Cardiac fibroblast (primary cell): ENCODE measurements at places on chromosomes 11 and 22.

DNA sequence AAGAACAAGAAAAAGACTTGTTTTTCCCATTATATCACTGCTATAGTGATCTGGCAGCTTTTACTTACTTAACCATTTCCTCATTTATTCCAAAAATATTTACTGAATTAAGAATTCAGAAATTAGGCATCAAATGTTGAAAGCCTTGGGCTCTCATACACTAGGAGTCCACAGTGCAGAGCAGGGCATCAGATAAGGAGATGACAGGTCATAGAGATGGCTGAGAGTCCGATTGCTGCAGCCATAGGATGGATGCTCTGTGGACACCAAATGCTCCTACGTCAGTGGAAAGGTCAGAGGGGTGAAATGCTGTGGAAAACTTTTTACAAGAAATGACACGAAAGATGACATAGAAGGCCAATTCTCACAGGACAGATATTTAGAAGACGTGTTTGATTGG is 771.1 kb downstream of the LRRC4C start:
- no peak for DNase-seq

GRCh38 chr22:19120829-19121630 is 1.2 kb downstream of the DGCR2 start:
- DNase-seq = peak; percentile 21

GRCh38 chr11:70169632-70170031 is 33.5 kb upstream of the FADD start:
- DNase-seq = no peak

DNA sequence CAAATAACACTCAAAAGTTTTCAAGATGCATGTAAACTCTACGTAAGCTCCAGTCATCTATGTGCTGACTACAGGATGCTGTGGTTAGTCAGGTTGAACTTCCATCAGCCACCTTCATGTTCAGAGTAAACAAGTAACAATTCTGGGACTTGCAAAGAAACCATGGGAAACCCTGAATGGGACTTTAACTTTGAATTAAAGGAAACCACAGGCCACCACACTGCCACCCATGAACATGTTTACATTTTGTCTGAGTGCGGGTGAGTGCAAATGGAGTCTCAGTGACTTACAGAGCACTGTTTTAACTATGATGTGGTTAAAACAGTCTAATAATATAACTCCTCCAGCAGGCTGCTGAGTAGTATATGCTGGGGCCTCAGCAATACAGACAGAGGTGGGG is 12.9 kb upstream of the SYTL2 start:
- no peak for DNase-seq

DNA sequence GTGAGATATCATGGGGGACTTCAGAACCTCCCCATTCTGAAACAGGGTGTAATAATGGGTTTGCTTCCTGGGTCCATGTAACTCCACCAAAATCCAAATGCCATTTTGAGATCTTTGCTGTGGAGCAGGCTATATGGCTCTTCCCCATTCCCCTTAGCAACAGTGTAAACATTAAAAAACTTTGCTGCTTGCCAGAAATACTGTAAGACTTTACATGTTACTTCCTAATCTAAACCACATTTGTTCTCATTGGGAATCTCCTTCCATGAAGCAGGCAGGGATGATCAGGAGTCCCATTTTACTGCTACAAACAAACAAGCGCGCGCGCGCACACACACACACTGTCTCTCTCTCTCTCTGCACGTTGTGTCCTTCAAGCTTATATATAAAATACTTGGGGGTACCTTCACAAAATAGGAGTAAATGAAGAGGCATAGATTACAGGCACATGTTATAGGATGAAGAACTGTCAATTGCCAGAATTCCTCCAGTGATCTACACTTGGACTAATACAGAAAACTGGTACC is 86.5 kb downstream of the ANO3 start:
- no peak for DNase-seq

GRCh38 chr22:25142102-25142501 is 57.6 kb upstream of the CRYBB3 start:
- DNase-seq = no peak

- DNase-seq = no peak
Observed at GRCh38 chr11:121561240-121561639, 108.5 kb upstream of the SORL1-AS1 start.

- DNase-seq = no peak
Observed at GRCh38 chr11:20451568-20451967, 64.1 kb downstream of the PRMT3 start.

GRCh38 chr11:60175860-60176275 is 7.0 kb downstream of the MS4A6A start:
- DNase-seq = no peak

DNA sequence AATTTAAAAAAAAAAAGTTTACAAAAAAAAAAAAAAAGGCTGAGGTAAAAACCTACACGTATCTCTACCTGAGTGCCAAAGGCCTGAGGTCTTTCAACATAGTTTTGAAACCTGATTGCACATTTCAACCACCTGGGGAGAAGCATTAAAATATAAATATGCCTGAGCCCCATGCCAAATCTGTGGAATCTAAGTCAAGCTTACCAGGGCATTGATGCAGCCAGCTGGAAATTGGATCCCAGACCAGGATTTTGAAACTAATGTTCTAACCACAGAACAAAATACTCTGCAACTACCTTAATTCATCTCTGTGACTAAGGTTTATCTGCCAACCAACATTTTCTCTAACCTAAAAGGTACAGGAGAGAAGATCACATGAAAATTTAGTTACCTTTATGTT is 38.8 kb upstream of the CHRNA10 start:
- DNase-seq = peak; percentile 9

DNA sequence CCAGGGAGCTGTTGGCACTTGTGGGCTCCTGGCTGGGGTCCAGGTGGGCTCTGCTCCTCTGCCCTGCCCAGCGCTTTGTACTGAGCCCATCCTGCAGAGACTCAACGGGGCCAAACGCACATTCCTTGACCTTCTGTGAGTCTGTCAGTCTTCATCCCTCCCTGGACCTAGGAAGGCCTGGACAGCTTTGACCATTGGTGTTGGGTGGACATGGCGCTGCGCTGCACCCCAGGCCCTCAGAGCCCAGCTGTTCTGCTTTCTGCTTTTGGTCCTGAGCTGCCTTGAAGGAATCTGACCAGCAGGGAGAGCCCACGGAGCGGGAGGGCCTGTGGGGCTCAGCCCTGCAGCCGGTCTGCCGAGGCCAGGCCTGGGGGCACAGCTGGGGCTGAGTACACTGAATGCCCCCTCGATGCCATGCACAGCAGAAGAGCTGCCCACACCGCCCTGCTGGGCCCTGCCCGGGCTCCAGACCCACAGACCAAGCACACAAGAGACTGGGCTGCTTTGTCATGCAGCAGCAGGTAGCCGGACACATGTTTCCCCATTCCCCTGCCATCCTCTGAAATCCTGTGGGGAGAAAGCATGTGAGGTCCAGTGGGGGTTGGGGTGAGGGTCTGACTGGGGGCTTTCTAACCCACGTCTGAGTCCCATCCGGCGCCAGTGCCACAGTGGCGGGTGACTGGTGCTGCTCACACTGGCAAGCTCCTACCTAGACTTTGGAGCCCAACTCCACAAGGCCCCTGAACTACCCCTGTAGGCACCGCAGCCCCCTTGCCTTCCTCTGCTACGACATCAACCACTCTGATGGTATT is 24.1 kb upstream of the CCDC188 start:
- DNase-seq = peak; percentile 42

GRCh38 chr22:29830585-29830984 is 7.5 kb downstream of the ASCC2 start:
- DNase-seq = no peak

- peak; percentile 70 for DNase-seq
Observed at GRCh38 chr22:47328550-47329243, 566.2 kb downstream of the TBC1D22A start.

DNA sequence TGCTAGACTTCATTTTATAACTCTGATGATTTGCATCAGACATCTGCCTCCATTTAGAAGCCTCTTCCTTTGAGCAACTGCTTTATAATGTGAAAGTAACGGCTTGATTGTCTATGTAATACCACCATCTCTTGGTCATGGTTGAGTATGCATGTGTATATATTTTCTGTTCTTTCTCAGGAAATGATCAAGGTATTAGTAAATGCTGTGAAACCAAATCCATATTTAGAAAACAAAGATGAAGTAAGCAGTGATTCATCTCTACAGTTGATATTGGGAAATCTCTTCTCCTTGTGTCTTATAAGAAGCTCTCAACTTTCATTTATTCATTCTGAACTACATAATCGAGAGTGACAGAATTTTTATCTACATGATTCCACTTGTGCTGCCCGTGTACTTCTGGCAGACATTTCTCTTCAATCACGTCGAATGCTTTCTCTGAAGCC is 104.6 kb upstream of the ANO3 start:
- peak; percentile 87 for DNase-seq

DNA sequence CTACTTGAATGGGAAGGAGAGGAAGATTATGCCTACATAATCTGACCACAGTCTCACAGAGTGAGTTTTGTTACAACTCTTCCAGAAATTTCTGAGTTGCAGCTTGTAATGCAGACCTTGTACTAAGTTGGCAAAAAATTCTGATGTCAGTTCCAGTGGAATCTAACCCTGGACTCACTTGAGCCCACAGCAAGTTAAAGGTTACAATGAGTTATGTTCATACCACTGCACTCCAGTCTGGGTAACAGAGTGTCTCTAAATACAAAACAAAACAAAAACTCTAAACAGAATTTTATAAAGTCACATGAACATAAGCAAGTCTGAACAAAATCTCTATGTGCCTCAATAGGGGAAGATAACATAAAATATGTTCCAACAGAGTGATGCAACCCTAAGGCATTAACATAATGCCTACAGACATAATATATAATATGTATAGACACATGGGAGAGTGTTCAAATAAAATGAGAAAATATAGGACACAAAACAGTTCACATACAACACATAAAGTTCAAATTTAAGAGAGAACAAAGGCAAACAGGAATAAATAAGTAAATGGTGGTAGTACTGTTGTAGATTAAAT is 1.1 kb downstream of the GLYAT start:
- no peak for DNase-seq

GRCh38 chr11:82533628-82534327 is 199.9 kb downstream of the FAM181B start:
- DNase-seq = no peak

DNA sequence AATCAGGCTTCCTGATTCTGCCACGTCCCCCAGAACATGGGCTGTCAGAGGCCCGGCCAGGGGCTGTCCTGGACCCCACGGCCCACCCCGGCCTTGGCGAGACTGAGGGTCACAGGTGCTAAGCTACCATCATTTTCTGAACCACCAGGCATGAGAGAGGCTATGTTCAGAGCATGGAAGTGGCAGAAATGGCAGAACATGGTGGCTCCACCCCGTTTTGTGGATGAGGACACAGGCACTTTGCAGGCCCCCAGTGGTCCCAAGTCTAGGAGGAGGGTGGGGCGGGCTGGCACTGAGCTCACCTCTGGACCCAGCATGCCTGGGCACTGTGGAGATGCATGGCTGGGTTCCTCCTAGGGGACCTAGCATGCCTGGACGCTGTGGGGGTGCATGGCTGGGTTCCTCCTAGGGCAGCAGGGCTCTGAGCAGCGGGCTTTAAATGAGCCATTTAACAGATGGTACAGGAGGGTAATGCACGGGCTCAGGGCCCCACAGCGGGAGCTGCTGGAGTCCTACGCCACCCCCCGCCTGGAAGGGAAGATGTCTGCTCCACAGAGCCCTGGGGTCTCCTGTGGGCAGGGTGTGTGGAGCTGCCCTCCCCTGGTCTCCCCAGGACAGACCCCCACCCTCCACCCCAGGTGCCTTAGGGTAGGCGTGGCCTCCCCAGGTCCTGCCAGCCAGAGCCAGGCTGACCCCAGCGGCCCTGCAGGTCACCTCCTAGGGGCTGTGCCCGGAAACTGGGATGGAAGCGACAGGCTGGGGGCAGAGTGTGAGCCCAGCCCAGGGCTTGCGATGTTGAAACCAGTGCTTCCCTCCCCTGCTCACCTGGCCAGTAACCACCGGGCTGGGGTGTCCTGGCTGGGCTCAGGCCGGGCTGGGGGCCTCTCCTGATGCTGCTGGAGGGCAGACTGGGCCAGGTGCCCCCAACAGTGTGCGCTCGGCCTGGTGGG is 6.1 kb upstream of the MUC5AC start:
- no peak for DNase-seq

- no peak for DNase-seq
Observed at GRCh38 chr11:126163779-126164178, 47.7 kb downstream of the RPUSD4 start.

- no peak for DNase-seq
Observed at GRCh38 chr22:17963015-17963414, 61.3 kb downstream of the MICAL3 start.

GRCh38 chr11:74559110-74559933 is 33.1 kb upstream of the POLD3 start:
- peak; percentile 18 for DNase-seq

GRCh38 chr11:2466869-2467694 is 22.3 kb downstream of the KCNQ1 start:
- DNase-seq = no peak

- no peak for DNase-seq
Observed at GRCh38 chr11:5137014-5137413, 1.1 kb downstream of the OR52A5 start.

- DNase-seq = peak; percentile 88
Observed at GRCh38 chr11:26649884-26650283, 72.0 kb downstream of the SLC5A12 start.

- DNase-seq = no peak
Observed at GRCh38 chr11:82174610-82175009, 559.1 kb downstream of the FAM181B start.

GRCh38 chr11:65416841-65417701 is 5.5 kb upstream of the NEAT1 start:
- DNase-seq = peak; percentile 16

GRCh38 chr11:79117488-79117887 is 323.3 kb downstream of the TENM4 start:
- no peak for DNase-seq

DNA sequence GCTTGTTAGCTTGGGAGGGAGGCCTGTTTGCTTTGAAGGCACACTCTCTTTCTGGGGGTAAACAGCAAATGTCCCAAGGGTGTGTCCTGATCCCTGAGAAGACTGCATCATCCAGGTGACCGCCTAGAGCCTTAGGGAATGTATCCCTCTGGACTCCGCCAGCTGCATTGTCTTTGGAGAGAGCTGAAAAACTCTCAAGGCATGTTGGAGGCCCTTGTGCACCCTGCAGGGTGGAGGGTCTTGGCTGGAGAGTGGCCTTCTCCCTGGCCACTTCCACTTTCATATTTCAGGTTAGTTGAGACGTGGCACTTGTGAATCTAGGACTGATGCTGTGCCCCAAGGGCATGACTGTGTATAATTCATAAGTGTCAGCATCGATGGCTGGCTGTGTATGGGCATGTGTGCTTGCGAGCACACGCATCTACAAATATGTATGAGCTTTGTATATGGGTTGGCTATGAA is 70.6 kb downstream of the ZBTB16 start:
- DNase-seq = no peak

GRCh38 chr11:122082205-122082604 is 33.8 kb downstream of the BLID start:
- no peak for DNase-seq

DNA sequence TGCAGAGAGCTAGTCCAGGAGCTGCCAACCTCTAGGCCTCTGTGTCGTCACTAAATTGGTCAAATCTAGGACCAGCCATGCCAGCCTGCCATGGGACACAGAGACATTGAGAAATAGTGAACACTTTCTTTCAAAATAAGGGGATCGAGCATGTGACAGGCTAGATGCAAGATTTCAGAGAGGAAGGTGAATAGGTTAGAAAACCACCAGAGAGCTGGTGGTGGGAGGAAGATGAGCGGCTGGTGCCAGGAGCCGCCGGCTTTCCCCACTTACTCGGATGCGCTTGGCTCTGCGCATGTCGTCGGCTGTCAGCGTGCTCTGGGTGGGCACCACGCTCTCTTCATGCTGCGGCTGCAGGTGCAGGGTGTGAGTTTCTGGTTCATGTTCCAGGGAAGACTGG is 35.4 kb upstream of the NFRKB start:
- no peak for DNase-seq

- DNase-seq = peak; percentile 53
Observed at GRCh38 chr11:112226831-112227401, 688 bp downstream of the PTS start.
